Stimulated activated CD8-positive, alpha-beta memory T cell treated with anti-CD3 and anti-CD28 coated beads, Interleukin-7, amount 100 ng/mL, for 24 hours (primary cell): ENCODE measurements at places on chromosomes 12 and 14.

GRCh38 chr14:53532853-53533252, 379.7 kb upstream of the DDHD1 start:
- no peak for DNase-seq

DNA sequence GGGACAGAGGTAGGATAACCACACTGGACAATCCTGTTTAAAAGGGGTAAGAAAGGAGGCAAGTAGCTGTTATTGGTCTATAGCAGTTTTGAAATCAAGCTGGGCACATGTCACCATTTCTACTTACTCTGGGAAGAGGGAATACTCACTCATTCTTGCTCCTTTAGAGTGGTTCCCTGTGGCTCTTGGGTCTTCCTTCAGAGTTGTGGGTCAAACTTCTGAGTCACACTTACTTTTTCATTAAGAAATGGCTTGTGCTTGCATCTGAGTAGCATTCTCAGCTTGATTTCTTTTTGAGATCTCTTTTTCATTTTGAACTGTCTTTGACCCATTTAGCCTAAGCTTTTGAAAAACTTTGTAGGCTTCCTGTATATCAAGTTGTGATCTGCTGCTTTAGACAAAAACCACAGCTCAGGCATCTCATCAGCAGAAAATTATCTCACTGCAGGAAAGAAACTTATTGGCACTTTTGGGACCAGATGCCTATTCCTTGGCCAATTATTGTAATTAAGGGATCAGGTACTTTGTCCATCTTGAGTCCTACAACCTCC, 122.2 kb downstream of the AEBP2 start:
- no peak for DNase-seq

DNA sequence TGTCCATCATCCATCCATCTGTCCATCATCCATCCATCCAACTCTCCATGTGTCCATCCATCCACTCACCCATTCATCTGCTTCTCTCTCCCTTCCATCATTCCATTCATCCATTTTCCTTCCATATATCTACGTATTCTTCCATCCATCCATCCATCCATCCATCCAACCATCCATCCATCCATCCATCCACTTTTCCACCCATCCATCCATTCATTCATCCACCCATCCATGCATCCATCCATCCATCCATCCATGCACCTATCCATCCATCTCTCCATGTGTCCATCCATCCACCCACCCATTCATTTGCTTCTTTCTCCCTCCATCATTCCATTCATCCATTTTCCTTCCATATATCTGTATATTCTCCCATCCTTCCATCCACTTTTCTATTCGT, 214.0 kb upstream of the RTL1 start:
- no peak for DNase-seq

GRCh38 chr12:23168459-23168858, 543.5 kb downstream of the ETNK1 start:
- DNase-seq = no peak

DNA sequence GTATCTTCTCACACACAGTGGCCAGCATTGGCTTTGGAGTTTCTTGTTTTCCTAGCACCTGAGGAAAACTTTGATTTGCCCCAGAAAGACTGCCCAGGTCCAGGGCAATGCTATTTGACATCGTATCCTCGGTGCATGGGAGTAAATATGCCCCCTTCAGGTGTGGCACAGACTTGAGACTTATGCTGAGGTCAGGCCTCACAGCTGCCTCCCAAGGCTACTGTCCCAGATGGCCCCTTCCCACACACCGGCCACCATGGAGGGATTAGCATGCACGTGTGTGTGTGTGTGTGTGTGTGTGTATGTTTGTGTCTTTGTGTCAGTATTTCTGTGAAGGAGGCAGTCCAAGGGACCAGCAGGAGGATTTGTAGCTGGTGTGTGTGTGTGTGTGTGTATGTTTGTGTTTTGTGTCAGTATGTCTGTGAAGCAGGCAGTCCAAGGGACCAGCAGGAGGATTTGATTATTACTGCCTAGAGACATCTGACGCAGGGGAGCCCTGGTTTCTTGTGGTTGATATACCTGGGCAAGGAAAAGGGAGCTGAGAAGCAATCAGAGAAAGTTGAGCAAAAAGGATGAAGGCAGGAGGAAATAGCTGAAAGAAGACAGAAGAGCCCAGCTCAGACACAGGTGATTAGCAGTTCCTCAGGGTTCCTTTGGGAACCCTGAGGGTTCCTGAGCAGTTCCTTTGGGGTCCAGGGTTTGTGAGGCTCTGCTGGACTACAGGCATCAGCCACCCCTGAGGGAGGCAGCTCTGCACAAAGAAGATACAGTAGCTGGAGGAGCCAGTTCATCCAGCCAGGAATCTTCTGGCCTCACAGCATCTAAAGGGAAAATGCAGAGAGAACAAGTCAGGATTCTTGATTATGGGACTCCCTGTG, 42.2 kb downstream of the COX16 start:
- no peak for DNase-seq

GRCh38 chr14:104280085-104280901, 141.9 kb downstream of the KIF26A start:
- DNase-seq = no peak

DNA sequence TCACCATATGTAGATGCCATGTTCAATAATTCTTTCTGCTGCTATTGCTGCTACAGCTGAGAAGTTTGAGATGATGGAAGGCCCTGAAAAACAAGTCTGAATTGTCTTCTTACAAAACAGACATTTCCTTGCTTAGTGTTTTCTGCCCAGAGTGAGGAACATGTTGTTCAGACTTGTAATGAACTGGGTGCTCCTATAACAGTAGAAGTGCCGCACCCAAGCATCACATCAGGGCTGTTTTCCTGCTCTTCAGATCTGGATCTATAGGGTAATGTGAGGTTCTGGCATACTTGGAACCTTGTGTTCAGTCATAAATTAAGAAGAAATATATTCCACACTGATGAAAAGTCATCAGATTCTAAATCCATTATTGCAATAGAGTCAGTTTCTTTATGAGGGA, 171.9 kb upstream of the DIO2 start:
- no peak for DNase-seq

GRCh38 chr12:32754111-32754510, 1.6 kb downstream of the YARS2 start:
- DNase-seq = no peak

DNA sequence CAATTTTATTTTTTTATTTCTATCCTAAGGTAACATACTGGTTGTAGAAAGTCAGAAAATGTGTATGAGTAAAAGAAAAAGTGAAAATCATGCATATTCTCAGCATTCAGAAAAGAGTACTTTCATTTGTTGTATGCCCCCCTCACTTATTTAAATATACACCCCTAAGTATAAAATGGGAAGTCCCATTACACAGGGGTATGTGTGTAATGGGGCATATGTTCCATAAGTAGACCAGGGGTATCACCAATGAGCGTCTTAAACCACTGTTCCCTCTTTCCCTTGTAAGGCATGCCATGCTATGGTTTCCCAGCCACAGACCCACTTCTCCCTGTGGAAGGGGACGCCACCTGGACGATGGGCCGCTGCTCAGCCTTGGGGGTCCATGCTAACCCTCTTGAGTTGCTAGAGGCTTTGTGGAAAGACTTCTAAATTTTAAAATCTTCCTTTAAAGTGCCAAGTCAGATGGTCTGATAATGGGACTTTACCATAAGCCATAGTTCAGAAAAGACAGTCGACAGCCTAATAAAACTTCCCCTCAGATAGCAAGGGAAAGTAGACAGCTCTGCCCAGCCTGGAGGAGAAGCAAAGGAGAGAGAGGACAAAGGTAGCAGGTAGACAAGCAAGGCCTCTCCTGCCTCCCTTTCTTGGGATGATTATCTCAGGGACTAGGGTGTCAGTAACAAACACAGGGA, 118.2 kb downstream of the ZFP36L1 start:
- no peak for DNase-seq

GRCh38 chr14:93549595-93549994, 118.9 kb downstream of the UNC79 start:
- DNase-seq = no peak

DNA sequence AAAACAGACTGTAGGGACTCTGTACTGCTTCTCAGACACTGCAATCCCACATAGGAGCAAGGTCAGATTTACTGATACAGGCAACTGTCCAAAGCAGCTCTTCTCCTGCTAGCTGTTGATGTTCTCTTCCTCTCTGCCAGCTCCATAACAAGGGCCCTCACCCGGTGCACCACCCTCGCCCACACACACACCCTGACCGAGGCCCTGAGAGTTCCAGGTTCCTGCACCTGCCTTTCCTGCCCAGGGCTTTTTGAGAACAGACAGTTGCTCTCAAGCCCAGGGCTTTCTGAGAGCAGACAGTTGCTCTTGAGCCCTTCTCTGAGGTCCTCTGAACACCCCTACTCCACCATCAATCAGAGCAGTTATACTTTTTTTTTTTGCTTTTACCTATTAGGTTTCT, 233.8 kb upstream of the GARIN6 start:
- DNase-seq = no peak

- no peak for DNase-seq
Measured at GRCh38 chr14:101834397-101834796, 72.9 kb downstream of the PPP2R5C start.

GRCh38 chr14:51717766-51718165, 66.1 kb downstream of the FRMD6 start:
- DNase-seq = no peak

DNA sequence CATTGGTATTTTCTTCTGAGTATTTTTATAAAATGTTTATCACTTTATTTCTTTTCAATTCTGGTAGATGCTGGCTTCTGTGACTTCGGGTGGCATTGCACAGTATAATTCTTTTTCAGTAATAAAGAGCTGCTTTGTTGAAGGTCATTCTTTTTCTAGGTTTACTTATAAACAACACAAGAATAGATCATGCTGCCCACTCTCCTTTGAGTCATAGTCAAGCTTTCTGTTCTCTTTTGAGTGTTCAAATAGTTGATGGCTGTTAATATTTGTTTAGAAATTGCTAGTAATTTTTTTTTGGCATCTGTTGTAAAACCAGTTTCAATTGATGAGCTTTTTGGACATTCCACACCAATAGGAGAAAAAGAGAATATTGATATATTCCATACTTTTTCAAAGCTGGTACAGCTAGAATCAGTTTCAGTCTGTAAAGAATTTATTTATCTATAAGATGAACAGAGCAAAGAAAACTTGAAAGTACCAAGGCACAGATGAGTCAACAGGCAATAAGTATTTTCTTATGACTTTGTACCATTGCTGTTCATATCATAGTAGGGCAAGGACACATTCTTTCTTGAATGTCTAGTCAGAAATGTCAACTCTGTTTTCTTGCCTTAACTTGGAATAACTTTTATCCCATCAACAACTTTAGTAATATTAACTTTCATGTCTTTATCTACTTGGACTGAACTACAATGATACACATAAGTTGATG, 513.0 kb upstream of the SEL1L start:
- no peak for DNase-seq

DNA sequence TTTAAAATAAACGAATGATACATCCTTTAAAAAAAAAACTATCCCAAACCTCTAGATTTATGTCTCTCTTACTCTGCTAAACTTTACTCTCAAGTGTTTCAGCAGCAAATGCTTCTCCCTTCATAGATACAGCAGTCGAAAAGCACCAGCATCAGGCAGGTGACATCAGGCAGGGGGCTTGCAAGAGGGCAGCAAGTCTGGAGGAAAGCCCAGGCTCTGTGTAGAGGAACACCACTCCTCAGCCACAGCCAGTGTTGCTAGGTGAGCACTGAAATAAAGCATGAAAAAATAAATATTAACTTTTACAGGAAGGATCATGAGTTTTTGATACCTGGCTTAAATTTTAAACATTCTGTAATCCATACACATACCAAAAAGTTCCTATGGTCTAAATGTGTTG, 419.4 kb downstream of the GALC start:
- DNase-seq = no peak

- no peak for DNase-seq
Measured at GRCh38 chr12:5484426-5484825, 52.5 kb downstream of the NTF3 start.

DNA sequence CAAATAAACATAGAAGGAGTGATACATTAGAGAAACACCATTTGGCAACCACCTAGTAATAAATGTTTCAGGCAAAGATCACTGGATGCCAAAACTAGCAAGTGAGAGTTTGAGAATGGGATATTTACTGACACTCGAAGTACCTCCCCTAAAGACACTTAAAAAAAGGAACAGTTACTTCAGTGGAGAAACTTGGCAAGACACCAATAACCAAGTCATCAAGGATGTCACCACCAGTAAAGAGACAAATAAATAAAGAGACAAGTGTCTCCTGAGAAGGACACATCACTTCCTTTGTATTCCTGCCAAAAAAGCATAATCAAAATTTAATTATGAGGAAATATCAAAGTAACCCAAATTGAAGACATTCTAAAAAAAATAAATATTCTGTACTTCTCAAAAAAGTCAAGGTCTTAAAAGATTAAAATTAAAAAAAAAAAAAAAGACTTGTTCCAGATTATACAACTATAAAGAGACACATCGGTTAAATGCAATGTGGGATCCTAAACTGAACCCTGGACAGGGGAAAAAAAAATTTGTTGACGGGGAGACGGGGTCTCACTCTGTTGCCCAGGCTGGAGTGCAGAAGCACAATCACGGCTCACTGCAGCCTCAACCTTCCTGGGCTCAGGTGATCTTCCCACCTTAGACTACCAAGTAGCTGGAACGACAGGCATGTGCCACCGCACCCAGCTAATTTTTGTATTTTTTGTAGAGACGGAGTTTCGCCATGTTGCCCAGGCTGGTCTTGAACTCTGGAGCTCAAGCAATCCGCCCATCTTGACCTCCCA, 26.4 kb downstream of the TM7SF3 start:
- DNase-seq = no peak

DNA sequence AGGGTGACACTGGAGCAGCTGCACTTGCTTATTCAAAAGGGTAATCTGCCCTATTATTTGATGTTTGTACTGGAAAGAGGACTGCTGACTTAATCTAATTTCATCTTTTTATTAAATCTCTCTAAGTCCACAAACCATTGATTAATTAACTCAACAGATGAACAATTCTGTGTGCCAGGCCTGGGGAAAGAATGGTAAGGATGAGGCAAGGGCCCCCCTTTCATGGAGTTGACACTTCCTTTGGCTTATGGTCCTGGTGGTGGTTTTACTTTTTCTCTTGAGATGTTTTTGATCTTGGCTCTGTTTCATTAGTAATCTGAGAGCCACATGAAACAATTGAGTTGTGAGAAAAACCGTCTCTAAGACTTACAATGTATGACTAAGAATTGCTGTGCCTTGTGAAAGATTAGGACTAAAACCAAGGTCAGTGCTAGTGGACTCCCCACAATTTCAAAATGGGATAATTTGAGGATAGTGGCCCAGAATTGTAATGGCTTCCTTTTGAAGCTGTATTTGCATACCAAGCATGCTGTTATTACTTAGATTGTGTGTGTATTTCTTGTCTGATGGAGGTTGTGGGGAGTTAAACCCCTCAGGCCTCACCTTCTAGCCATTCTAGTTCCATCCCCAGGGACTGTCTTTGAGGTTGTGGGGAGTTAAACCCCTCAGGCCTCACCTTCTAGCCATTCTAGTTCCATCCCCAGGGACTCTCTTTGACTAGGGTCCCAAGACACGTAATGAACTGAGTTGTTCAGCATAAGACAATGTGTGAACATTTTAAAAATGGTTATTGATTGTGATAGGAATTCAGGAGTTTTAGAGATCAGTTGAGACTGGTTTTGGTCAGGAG, 52.5 kb upstream of the EVL start:
- DNase-seq = no peak

- DNase-seq = peak; percentile 7
Measured at GRCh38 chr12:116236148-116236731, 41.3 kb downstream of the MED13L start.

GRCh38 chr12:7190268-7191055, 976 bp downstream of the PEX5 start:
- DNase-seq = no peak

GRCh38 chr14:104420990-104421389, 158.6 kb upstream of the C14orf180 start:
- DNase-seq = no peak

- DNase-seq = no peak
Measured at GRCh38 chr14:23621932-23622730, 14.0 kb upstream of the DHRS2 start.
